Activated CD8-positive, alpha-beta T cell treated with anti-CD3 and anti-CD28 coated beads, Interleukin-2, amount 10 ng/mL, durations not matched to agents 7 days and 5 days (primary cell): ENCODE measurements at places on chromosomes 2 and 18. TPM values are rescaled to one million over a fixed set of nuclear protein-coding genes. Genes with fewer than 3 reads are reported as not detected.

The CD226 gene
- total RNA-seq, result 52.2 TPM

The EML4 gene
- 89.7 TPM for total RNA-seq

The HOXD8 gene
- not detected for total RNA-seq

The IL36RN gene
- not detected for total RNA-seq

The POMC gene
- 3.4 TPM for total RNA-seq

The XDH gene
- total RNA-seq, result not detected

The EIF4E2 gene
- 76.7 TPM for total RNA-seq

The CXCR2 gene
- not detected for total RNA-seq

The GALR1 gene
- not detected for total RNA-seq

The PSD4 gene
- 404 TPM for total RNA-seq

The EML6 gene
- total RNA-seq, result 1.3 TPM

The REEP1 gene
- not detected for total RNA-seq

The TMEM163 gene
- 0.23 TPM for total RNA-seq

The RTP5 gene
- not detected for total RNA-seq

The RFTN2 gene
- not detected for total RNA-seq

The ERICH2 gene
- total RNA-seq, result not detected

The C2orf15 gene
- total RNA-seq, result 0.37 TPM

The MC2R gene
- not detected for total RNA-seq

The MYL1 gene
- total RNA-seq, result not detected

The RIT2 gene
- total RNA-seq, result not detected

The EFHD1 gene
- 6.0 TPM for total RNA-seq

The NAT8 gene
- total RNA-seq, result not detected

The MAB21L4 gene
- not detected for total RNA-seq

The SERPINB10 gene
- total RNA-seq, result not detected

The SOWAHC gene
- not detected for total RNA-seq

The CKAP2L gene
- total RNA-seq, result 63.4 TPM

The FRZB gene
- total RNA-seq, result not detected

The IL1RN gene
- total RNA-seq, result not detected

The CTLA4 gene
- total RNA-seq, result 3.8 TPM

The UBR3 gene
- total RNA-seq, result 21.5 TPM

The CMPK2 gene
- 90.8 TPM for total RNA-seq

The CHST10 gene
- 6.2 TPM for total RNA-seq

The SERPINB7 gene
- total RNA-seq, result not detected

The DTNB gene
- 29.2 TPM for total RNA-seq

The EFEMP1 gene
- not detected for total RNA-seq

The RNU2-63P gene
- 4.5 TPM for total RNA-seq

The GNAL gene
- total RNA-seq, result not detected

The PRKAG3 gene
- total RNA-seq, result not detected

The VWC2L gene
- not detected for total RNA-seq

The STARD6 gene
- total RNA-seq, result not detected

The LYG1 gene
- 1.6 TPM for total RNA-seq

The CIAO1 gene
- total RNA-seq, result 64.9 TPM

The NOL4 gene
- total RNA-seq, result not detected

The TLX2 gene
- 0.44 TPM for total RNA-seq

The CFC1 gene
- not detected for total RNA-seq

The IER3IP1 gene
- total RNA-seq, result 11.7 TPM

The SLC9A2 gene
- not detected for total RNA-seq

The MERTK gene
- total RNA-seq, result 0.21 TPM

The CAPN14 gene
- not detected for total RNA-seq

The CPS1 gene
- total RNA-seq, result 1.3 TPM

The RAD51AP2 gene
- not detected for total RNA-seq

The ARHGAP28 gene
- total RNA-seq, result not detected

The PGAP1 gene
- total RNA-seq, result 39.5 TPM
